ENCODE measurements at places on chromosomes 4 and X.

- DNase-seq = no peak
Observed at GRCh38 chrX:13142891-13143290, 98.5 kb upstream of the FAM9C start.

GRCh38 chr4:87220094-87220822, at the start of gene KLHL8:
KLHL8 (minus strand) TSS chr4:87220618; CDS start chr4:87195539, 25,079 bp downstream.
- DNase-seq = peak; percentile 73

DNA sequence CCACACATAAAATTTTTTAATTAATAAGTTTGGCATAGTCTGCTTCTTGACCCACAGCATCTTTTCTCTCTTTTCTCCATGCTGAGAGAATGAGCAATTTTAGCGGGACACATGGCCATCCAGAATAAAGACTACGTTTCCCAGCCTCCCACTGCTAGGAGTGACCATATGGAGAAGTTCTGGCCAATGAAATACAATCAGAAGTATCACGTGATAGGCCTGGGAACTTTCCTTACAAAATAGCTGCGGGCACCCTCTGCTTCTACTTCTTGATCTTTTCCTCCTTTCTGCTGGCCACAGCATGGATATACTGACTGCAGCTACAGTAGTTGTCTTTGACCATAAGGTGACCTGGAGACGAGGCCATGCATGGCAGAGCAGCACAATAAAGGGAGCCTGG, 348.0 kb downstream of the BCOR start:
- DNase-seq = no peak

DNA sequence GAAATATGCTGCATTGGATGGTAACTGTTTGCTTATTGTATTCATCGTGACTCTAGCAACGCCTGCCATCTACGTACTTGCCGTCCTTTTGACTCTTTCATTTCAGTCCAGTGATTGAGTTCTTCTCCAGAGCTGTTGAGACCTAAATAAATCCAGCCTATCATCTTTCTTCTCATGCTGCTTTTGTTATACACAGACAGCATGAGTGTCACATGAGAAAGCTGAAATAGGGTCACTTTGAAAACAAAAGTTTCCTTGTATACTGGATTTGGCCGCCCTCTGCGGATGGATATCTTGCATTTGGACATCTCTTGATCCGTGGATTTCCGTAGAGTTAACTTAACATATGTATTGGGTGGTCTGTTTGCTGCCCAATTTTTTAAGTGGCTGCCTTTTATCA, 67.2 kb downstream of the TMPRSS11F start:
- no peak for DNase-seq

DNA sequence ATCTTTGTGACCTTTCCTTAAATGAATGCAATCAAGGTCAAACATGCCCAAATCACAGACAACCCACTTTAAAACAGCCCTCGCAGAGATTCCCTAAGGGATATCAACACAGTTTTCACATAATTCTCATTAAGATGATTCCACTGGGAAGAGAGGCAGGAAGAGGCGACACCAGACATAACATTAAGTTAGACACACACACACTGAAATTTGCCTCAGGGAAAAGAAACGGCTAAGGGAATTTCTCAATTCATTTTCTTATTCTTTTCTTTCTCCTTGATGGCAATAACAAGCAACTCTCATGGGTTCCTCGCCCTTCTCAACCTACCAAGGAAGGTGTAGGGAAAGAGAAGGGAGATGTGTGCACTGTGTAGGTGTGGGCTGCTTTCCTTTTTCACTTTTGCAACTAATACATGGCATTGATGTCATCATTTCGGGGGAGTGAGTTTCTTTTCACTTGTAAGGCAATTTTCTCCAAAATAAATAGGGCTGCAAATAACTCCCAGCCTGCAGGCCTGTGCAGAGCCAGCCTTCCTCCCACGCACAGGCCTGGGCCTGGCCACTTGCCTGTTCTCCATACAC, 41.4 kb downstream of the SOD3 start:
- DNase-seq = no peak
